ENCODE measurements at places on chromosomes 4 and X.

DNA sequence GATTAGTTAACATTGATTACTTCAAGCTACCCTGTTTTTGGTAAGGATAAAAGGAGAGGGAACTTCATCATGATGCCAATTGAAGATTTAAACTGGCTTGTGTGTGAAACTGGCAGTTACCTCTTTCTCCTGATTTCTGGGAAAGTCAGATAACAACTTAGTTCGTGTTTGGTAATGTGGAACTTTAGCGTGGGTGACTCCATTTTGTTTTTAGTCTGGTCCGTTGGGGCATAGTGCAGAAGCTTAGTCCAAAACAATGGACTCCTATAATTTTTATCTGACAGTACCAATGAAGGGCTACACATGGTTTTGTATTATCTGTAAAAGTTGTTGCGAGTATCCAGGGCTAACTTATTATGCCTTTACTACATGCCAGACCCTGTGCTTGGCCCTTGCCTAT lies 294.9 kb downstream of the GUCY2F start:
- H3K27me3 ChIP-seq: no peaks in the 10 kb centered on the region
- no peak for DNase-seq
- H3K27ac ChIP-seq: no peak overlapping the region
- no peaks in the 10 kb centered on the region for H3K4me1 ChIP-seq

- no peak overlapping the region for H3K27ac ChIP-seq
- peaks cover 10% of the 10 kb centered on the region for H3K4me1 ChIP-seq
- no peak overlapping the region for H3K4me3 ChIP-seq
- DNase-seq: no peak
Measured at GRCh38 chr4:94208918-94209317, 1.3 kb downstream of the SMARCAD1 start.

GRCh38 chrX:124087000-124087746 lies 125.7 kb downstream of the STAG2 start:
- peaks cover 4% of the 10 kb centered on the region for H3K4me1 ChIP-seq
- H3K4me3 ChIP-seq: no peak overlapping the region
- no peaks in the 10 kb centered on the region for H3K27me3 ChIP-seq
- DNase-seq: no peak
- no peak overlapping the region for H3K27ac ChIP-seq
- H3K36me3 ChIP-seq: peaks cover 12% of the 10 kb centered on the region

DNA sequence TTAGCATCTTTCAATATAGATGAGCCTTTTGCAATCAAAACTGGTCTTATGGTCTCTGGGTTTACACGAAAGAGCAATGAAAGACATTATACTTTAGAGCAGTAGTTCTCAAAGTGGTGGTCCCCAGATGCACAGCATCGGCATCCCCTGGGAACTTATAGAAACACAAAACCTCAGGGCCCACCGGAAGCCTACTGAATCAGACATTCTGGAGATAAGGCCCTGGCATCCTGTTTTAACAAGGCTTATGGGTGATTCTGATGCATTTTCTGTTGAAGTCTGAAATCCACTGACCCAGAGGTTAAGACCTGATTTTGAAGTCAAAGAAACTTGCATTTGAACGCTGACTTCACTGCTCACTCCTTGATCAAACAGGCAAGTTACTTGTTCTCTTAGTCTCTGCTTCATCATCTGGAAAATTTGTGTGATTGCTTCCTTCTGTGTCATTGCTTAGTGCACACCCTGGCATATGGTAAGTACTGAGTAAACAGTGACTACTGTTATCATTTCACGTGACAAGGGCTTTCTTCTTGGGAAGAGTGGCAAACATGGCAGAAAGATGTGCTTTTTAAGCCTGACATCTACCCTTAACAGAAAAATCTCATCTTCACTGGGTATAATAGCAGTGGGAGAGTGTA lies 14.5 kb downstream of the CHRNA9 start:
- H3K4me1 ChIP-seq: no peaks in the 10 kb centered on the region
- no peak overlapping the region for H3K4me3 ChIP-seq
- H3K27me3 ChIP-seq: no peaks in the 10 kb centered on the region
- H3K27ac ChIP-seq: no peak overlapping the region

- H3K4me3 ChIP-seq: no peak overlapping the region
- H3K36me3 ChIP-seq: no peaks in the 10 kb centered on the region
- no peak for DNase-seq
- peak overlapping the region; percentile 37 for H3K27ac ChIP-seq
- no peaks in the 10 kb centered on the region for H3K4me1 ChIP-seq
Measured at GRCh38 chrX:67619253-67619652, 75.4 kb downstream of the AR start.

GRCh38 chrX:20594985-20595384 lies 328.3 kb upstream of the RPS6KA3 start:
- H3K36me3 ChIP-seq: no peaks in the 10 kb centered on the region
- no peaks in the 10 kb centered on the region for H3K27me3 ChIP-seq
- H3K4me3 ChIP-seq: no peak overlapping the region
- H3K4me1 ChIP-seq: peaks cover 2% of the 10 kb centered on the region
- H3K27ac ChIP-seq: no peak overlapping the region

DNA sequence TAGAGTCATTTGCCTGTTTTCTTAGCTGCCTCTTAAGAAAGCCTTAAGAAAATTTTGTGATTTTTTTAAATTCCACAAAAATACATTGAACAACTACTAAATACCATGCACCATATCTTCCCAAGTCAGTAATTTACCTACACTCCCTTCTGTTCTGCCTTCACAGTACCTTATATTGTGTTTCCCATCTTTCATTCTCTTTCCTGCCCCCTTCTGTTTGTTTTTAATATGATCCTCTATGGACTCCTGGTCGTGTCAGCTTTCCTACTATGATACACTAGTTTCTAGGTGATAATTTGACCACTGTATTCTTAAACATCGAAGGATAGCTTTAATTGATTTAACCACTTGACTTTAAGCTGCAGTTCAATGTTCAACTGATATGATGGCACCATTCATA lies 297.7 kb upstream of the HAND2 start:
- H3K36me3 ChIP-seq: no peaks in the 10 kb centered on the region
- H3K27me3 ChIP-seq: no peaks in the 10 kb centered on the region
- no peak for DNase-seq
- H3K4me3 ChIP-seq: no peak overlapping the region
- H3K27ac ChIP-seq: no peak overlapping the region

GRCh38 chr4:128983771-128984485 lies 109.4 kb downstream of the SCLT1 start:
- no peak overlapping the region for H3K4me3 ChIP-seq
- H3K27ac ChIP-seq: no peak overlapping the region
- H3K36me3 ChIP-seq: no peaks in the 10 kb centered on the region
- H3K4me1 ChIP-seq: no peaks in the 10 kb centered on the region
- H3K27me3 ChIP-seq: no peaks in the 10 kb centered on the region

DNA sequence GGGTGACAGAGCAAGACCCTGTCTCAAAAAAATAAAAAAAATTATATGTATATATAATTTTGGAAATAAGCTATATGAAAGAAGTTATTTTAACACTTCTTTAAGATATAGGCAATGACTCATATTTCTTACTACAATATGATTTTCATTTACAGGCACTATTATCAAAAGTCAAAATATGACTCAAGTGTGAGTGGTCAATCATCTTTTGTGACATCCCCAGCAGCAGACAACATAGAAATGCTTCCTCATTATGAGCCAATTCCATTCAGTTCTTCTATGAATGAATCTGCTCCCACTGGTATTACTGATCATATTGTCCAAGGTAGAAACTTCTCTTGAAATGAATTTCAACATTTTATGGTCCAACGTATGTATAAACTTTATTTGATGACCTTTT lies 20.8 kb downstream of the OCIAD1 start:
- no peak for DNase-seq
- no peaks in the 10 kb centered on the region for H3K27me3 ChIP-seq
- no peak overlapping the region for H3K4me3 ChIP-seq
- H3K4me1 ChIP-seq: no peaks in the 10 kb centered on the region
- H3K27ac ChIP-seq: no peak overlapping the region

Data from liver (tissue), 10 donors.